COLO829 (cell line): ENCODE measurements at places on chromosomes 2 and 18.

DNA sequence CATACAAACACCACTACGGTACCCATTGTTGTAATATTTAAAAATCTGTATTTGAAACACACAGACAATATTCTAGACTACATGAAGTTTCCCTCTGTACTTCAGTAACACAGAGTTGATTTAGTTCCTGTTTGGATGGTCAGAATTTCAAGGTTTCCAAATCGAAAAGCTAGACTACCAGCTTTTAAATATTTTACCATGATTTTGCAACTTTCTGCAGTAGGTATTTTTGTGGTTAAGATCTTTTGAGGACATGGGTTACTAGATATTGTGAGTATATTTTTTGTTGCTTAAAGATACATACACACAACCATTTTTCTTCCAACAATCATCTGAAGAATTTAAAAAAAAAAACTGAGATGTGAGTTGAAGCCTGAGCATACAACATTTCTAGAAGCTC is 10.9 kb downstream of the SERPINB5 start:
- no peak for DNase-seq

- DNase-seq = peak; percentile 62
Observed at GRCh38 chr2:149915151-149915550, 327.6 kb upstream of the MMADHC start.

- no peak for DNase-seq
Observed at GRCh38 chr2:98560256-98560771, 48.0 kb downstream of the COA5 start.

GRCh38 chr2:128358941-128359731 is 40.5 kb upstream of the HS6ST1 start:
- no peak for DNase-seq

DNA sequence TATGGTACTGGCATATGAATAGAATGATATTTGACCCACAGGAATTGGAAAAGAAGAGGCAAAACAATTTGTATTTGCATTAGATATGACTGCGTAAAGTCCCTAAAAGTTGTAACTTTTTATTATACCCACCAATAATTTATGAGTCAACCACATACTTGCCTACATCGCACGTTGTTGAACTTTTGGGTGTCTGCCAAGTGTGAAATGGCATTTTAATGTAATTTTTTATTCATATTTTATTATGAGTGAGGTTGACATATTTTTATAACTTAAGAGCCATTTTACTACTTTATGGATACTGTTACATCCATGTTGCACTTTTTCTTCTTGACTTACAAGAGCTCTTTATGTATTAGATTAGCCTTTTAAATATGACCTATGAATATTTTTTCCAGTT is 4.6 kb downstream of the DSC2 start:
- no peak for DNase-seq
